GM04503 (cell line): ENCODE measurements at places on chromosomes 3 and 15.

GRCh38 chr3:58824285-58824684 lies 157.7 kb upstream of the FAM3D start:
- no peak for DNase-seq

DNA sequence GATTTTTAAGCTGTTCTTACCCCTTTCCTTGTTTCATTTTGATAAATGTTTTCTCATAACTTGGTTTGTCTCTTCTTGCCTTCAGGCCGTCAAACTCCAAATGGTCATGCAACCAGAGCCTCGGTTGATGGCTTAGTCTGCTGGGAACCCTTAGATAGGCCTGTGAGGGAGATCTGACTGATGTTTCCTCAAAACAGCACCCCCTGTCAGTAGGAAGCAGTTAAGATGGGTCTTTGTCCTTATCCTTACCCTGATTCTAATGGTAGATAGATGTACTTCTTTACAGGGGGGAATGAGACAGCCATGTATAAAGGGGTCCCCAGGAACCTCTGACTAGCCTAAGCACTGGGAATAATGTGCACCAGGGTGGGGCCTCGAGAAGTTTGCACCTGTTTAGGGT lies 16.3 kb upstream of the OR5H1 start:
- no peak for DNase-seq

GRCh38 chr3:162641907-162642306 lies 1145.3 kb downstream of the OTOL1 start:
- DNase-seq = no peak

- DNase-seq = no peak
Measured at GRCh38 chr3:15354485-15354884, 22.1 kb upstream of the SH3BP5 start.

GRCh38 chr3:14988988-14989394 lies 41.6 kb downstream of the NR2C2 start:
- no peak for DNase-seq

DNA sequence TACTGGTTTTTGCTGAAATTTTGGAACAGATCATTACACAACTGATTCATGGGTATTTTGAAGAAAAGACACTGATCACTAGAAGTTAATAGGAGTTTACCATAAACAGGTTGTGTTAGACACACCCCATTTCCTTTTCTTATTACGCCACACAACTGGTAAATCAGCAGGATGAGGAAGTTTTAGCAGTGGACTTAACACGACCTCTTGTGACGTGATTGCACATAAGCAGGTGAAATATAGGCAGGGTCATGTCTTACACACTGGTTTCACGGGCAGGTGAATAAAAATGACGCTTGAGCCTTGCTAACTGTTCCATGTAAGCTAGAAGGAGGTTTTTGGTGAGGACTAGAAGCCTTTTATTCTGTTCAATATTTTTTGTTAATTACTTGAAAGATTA lies 27.1 kb upstream of the TPRG1 start:
- DNase-seq = no peak

DNA sequence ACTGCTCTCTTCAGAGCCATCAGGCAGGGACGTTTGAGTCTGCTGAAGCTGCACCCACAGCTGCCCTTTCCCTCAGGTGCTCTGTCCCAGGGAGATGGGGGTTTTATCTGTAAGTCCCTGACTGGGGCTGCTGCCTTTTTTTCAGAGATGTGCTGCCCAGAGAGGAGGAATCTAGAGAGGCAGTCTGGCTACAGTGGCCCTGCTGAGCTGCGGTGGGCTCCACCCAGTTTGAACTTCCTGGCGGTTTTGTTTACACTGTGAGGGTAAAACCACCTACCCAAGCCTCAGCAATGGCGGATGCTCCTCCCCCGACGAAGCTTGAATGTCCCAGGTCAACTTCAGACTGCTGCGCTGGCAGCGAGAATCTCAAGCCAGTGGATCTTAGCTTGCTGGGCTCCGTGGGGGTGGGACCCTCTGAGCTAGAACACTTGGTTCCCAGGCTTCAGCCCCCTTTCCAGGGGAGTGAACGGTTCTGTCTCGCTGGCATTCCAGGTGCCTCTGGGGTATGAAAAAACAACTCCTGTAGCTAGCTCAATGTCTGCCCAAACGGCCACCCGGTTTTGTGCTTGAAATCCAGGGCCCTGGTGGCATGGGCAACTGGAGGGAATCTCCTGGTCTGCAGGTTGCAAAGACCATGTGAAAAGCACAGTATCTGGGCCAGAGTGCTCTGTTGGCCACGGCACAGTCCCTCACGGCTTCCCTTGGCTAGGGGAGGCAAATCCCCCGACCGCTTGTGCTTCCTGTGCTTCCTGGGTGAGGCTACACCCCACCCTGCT lies 21.1 kb upstream of the ST6GAL1 start:
- DNase-seq = no peak

DNA sequence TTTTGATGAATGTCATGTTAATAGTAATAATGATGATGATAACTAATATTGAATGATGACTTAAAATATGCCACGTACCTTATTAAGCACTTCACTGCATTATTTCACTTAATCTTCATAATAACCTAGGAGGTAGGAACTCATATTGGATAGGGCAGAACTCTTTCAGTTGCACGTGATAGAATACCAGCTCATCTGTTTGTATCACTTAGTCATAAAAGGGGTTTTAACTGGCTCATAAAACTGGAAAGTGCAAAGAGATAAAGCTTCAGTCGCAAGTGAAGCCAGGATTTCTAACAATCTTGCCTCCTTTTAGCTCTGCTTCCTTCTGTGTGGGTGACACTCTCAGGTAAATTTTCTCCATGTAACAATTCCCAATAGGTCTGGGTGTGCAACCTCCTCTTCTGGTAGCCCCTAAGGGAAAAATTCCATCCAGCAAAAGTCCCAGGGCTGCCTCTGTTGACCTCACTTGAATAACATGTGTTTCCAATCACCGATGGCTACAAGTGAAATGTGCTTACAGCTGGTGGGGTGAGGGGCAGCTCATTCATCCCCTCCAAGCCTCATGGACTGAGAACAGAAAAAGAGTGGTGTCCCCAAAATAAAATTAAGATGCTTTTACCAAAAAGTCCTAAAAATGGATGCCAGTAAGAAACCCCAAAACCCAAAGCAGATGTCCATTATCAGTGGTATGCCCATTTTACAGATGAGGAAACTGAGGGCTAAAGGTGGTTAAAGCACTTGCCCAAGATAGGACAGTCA lies 9.3 kb downstream of the GXYLT2 start:
- no peak for DNase-seq

DNA sequence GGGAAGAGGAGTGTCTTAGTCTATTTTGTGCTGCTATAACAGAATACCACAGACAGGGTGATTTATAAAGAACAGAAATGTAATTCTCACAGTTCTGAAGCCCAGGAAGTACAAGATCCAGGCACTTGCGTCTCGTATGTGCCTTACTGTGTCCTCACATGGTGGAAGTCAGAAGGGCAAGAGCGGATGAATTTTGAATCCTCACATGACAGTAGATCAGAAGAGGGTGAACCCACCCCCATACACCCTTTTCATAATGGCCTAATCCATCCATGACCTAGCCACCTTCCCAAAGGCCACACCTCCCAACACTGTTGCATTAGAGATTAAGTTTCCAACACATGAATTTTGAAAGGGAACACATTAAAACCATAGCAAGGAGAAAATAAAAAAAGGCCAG lies 18.7 kb upstream of the ANXA2 start:
- DNase-seq = no peak

GRCh38 chr3:188824566-188824965 lies 347.2 kb upstream of the TPRG1 start:
- no peak for DNase-seq

DNA sequence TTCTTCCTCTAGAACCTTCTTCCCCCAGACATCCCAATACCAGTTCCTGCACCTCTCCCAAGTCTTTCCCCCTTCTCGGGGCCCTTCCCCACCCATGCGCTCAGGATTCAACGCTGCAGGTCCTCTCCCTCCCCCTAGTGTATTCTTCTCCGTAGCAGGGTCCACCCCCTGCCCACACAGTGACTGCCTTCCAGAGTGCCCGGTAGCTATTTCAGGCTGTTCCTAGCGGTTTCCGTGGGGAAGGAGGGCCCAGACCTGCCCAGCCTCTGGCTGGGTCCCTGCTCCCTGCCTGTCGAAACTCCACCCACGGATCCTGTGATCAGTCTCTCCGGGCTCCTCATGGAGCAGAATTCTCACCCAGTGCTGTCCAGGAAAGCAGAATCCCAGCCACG lies 45.2 kb upstream of the SEC61A1 start:
- no peak for DNase-seq

DNA sequence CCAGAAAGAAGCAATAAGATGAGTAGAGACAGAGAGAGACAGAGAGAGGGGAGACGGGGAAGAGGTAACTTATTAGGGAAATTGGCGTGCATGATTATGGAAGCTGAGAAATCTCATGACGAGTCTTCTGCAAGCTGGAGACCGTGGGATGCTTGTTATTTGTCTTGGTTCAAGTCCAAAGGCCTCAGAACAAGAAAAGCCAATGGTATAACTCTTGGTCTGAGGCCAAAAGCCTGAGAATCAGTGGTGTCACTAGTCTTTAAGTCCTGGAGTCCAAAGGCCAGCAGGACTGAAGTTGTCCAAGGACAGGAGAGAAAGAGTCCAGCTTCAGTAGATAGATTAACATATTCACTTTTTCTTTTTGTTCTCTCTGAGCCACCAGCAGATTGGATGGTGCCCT lies 613.6 kb downstream of the CADM2 start:
- DNase-seq = no peak

GRCh38 chr3:27797773-27798172 lies 75.7 kb upstream of the EOMES start:
- DNase-seq = no peak

- DNase-seq = no peak
Measured at GRCh38 chr3:37608061-37608702, 253.5 kb upstream of the CTDSPL start.

- DNase-seq = no peak
Measured at GRCh38 chr3:24417730-24418129, 76.9 kb downstream of the THRB start.

DNA sequence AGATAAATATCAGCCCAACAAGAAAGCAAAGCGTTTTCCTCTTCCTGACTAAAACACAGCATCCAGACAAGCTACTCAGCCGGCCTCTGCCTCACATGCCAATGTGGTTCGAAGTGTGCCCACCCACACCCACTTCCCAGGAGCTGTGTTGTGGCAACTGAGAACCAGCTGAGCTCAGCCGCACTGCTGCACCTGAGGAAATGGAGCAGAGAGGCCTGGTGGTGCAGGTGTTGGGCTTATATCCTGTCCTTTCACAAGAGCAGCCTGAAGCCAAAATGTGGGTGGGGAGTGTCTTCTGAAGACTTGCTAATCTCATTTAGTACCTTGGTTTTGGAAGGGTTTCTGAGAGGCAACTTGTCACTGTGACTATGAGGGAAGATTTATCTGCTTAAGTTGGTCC lies 23.0 kb upstream of the RETNLB start:
- DNase-seq = no peak

DNA sequence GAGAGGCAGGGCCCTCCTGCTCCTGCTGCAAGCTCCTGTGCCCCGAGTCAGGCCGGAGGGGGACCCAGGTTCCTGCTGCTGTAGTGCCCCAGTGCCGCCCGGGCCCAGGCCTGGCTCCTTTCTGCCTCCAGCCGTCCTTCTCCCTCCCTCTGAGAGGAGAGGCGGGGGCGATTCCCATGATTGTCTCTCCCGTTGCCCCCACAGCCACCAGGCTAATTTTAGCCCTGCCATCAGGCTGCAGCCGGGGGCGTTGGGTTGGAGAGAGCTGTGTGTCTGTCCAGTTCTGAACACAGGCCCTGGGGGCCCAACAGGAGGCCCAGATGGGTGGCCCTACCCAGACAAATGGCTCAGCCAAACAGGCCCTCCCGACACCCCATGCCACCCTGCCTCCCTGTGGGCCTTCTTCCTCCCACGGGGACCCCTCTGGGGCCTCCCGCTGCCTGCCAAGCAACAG lies 214.8 kb downstream of the TBC1D2B start:
- DNase-seq = no peak

DNA sequence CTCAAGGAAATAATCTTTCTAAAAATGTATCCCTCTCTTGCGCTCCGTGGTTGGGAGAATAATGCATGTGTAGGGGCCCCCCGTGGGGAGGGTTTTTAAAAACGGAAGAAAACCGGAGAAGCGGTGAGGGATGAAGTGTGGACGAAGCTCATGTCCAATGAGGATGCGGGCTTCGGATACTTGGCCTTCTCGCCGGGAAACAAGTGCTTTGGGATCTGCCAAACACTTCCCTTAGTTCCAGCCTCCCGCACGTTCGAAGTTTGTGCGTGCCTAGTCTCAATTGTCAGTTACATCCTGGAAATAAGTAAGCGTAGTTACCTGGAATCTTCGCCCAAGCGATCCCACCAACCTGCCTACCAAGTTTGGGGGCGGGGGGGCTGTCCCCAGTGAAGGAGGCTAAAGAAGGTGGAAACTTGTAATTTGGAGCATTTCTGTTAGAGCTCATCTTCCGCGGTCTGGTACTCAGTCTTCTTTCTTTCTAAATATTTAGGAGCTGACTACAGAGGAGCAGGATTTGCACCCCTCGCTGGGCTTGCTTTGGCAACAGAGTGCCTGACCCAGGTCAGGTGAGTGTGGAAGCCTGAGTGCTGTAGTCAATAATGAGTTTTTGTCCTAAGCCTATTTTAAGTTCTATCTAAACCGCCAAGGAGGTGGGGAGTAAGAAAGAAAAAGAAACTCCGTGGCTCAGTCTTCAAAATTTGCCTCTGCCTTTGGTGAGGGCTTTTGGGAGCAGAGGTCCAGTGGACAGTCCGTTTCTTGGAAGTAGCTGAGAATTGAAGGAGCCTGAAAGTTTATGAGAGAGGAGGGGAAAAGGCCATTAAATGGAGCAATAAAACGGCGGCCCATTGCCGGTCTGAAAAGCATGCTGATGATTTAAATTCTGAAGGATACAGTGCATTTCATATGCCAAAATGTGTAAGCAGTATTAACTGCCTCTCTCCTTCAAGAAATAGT lies 1.1 kb downstream of the ITPR1 start:
- no peak for DNase-seq

GRCh38 chr15:33242669-33243191 lies 48.2 kb upstream of the FMN1 start:
- DNase-seq = no peak

DNA sequence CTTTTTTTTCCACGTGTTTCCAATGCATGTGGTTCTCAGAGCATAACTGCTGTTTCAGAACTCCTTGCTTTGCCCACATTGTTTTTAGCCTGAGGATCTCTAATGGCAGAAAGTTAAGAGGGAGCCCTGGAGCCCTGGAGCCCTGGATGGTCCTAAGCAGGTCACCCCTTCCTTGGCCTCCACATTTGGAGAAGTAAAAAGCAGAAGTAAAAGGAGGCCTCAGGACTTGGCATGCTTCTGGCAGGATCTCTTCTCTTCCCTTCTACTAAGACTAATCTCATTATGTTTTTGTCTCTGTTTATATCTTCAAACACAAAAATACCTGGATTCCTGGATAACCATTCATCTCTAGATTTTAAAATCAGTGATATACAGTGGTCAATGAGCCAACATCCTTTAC lies 50.1 kb downstream of the P2RY1 start:
- no peak for DNase-seq
